ENCODE measurements at places on chromosomes 16 and 17.

DNA sequence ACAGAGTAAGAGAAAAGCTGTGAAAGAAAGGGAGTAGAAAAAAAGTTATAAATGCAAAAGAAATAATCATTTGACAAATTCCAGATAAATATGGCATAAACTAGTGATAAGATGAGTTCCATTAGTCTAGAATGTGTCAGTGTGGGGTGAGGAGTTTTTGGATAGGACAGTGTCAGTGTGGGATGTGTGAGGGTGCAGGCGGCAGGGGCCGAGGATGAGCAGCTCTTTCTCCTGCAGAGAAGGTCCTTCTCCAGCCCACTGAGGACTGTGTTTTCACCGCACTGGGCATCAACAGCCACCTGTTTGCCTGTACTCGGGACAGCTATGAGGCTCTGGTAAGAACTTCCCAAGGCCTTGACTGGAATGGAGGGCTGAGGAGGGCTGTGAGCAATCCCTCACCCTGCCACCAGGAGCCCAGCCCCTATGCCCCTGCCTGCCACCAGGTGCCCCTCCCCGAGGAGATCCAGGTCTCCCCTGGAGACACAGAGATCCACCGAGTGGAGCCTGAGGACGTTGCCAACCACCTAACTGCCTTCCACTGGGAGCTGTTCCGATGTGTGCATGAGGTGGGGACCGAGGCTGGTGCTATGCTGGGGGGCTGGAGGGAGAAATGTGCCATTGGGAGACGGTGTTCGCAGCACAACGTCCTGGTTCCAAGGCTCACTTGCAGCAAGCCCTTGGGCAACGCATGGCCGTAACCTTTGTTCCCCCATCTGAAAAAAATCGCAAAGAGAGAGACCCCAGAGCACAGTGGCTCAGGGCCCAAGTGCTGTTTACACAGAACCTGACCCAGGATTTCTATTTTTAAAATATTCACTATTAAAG is 13.1 kb downstream of the RAPGEFL1 start:
- DNase-seq = no peak

- no peak for DNase-seq
These were observed 343.8 kb upstream of the RBFOX1 start for GRCh38 chr16:6988846-6989245.

GRCh38 chr17:9676820-9677310 is 31.5 kb downstream of the USP43 start:
- no peak for DNase-seq

GRCh38 chr16:22946433-22946832 is 132.5 kb downstream of the HS3ST2 start:
- DNase-seq = no peak

GRCh38 chr16:15950161-15950854 is 892 bp downstream of the ABCC1 start:
- DNase-seq = no peak

- no peak for DNase-seq
These were observed 83.5 kb downstream of the AMFR start for GRCh38 chr16:56341656-56342399.

DNA sequence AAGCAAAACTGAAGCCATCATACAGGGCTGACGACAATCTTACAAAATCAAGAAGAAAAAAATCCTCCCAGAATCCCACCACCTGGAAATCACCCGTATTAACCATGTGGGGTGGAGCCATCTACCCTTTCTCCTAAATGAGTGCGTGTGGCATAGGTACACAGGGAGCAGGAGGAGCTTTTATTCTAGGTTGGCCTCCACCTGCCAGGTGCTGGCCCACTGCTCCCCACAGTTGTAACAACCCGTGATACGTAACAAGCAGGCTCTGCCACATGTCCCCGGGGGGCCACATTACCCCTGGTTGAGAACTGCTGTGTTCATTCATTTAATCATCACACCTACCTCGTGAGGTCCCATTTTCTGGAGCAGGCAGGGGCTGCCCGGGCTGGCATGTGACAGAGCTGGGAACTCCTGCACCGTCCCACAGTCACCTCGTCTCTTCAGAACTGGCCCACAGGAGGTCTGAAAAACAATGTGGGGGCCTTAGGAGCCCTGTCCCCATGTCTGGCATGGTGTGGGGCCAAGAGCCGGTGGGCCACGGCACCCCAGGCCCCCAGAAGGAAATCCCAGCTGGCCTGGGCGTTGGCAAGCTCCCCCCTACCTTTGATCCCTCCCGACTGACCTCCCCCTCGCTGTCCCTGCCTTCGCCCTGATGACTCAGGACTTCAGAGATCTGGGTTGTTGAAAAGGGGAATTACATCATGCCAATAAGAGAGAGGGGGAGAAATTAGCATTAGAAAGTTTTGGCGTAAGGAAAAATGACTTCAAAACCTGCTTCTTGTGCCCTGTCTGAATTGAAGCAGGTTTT is 12.9 kb downstream of the CMIP start:
- DNase-seq = no peak

GRCh38 chr17:82231312-82231561 is 2.4 kb downstream of the SLC16A3 start:
- DNase-seq = no peak

GRCh38 chr16:55272744-55273143 is 51.3 kb upstream of the IRX6 start:
- DNase-seq = no peak

- no peak for DNase-seq
These were observed 1.0 kb downstream of the TACO1 start for GRCh38 chr17:63601439-63602371.

GRCh38 chr17:19812407-19812806 is 55.3 kb downstream of the ULK2 start:
- DNase-seq = no peak

- no peak for DNase-seq
These were observed 23.3 kb upstream of the GRB2 start for GRCh38 chr17:75428543-75429469.

DNA sequence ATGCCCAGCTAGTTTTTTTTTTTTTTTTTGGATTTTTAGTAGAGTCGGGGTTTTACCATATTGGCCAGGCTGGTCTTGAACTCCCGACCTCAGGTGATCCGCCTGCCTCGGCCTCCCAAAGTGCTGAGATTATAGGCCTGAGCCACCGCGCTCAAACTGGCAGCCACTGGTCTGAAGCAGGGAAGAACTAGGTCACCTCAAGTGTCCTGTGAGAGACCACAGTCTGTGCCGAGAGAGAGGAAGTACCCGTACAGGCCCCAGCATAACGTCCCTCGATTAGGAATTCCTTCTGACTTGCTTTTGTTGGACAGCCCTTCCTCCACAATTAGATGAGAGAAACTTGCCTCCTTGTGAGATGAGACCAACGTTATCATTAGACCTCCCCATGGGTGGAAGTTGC is 13.7 kb upstream of the CD300E start:
- DNase-seq = no peak

- DNase-seq = no peak
These were observed 22.6 kb downstream of the TTYH2 start for GRCh38 chr17:74235911-74236371.

DNA sequence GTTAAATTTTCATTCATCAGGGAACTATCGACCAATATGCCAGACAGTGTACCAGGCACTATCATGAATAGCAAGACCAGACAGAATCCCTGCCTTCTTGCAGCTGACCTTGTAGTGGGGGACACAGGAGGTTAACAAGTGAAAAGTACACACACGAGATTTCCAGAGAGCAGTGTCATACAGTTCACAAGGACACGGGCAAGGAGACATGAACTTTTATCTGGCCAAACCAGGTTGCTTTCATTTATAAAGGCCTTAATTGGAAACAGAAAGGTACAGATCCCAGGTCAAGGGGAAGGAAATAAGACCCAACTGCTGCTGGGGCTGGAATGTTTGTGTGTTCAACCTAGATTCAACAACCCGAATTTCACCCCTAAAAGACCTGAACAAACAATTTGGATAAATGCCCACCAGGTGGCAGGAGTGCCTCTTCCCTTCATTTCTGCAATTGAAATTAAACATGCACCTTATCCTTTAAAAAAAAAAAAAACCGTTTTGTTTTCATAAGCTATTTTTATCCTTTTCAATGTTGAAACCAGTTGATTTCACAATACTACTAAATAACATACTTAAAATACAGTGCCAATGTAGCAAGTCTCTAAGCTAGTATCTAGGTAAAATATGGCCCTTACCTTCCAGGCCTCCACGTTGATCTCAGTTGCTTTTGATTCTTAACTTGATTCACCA is 65.9 kb downstream of the EMP2 start:
- no peak for DNase-seq

DNA sequence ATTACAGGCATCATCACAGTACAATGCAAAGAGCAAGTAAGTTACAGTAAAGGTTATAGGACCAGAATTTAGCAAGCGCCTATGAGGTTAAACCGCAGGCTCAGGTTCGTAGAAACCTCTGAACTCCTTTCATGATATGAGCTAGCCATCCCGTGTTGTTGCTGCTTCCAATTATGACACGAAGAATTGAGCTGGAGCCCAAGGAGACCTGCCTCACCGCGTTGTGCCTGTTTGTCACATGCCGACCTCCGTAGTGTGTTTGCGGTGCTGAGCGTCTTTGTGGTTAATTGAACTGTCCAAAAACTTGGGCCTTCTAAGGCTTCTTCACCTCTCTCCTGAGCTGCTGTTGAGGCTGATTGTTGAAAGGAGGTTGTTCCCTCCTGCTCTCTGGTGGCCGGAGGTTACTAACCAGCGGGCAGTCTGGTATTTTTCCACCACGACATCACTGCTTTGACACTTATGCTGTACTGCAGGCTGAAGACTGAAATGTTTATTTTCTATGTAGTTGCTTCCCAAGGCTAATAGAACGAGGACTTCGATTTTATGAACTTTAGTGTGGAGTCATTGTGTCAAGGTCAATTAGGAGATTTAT is 67.5 kb downstream of the SEC14L1 start:
- no peak for DNase-seq

DNA sequence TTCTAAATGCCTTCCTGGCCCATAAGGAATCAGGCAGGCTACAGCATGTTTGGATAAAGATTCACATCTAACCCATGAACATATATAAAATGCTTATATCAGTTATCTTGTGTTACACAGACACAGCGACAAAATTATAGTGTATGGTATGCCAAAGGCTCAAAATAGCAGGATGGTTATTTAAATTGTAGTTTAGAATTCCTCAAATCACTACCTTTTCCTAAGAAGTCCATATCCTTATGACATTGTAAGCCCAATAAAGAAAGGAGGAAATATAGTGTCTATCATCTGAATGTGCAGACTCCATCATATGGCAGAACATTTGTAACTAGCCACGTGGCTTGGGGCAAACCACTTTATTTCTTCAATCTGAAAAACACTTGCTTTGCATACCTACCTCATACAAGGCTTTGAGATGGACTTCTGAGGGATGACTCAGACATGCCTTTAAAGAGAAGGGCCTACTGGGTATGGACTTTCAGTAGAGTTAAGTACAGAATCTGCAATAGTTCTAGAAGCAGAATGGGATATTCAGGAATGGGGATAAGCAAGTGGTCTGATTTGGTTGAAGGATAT is 12.1 kb upstream of the DHX8 start:
- no peak for DNase-seq

GRCh38 chr17:67180275-67180674 is 64.7 kb downstream of the HELZ start:
- no peak for DNase-seq

GRCh38 chr16:1374418-1375297 is 22.9 kb downstream of the GNPTG start:
- DNase-seq = no peak

GRCh38 chr16:24156777-24157176 is 99.4 kb upstream of the CACNG3 start:
- DNase-seq = no peak

DNA sequence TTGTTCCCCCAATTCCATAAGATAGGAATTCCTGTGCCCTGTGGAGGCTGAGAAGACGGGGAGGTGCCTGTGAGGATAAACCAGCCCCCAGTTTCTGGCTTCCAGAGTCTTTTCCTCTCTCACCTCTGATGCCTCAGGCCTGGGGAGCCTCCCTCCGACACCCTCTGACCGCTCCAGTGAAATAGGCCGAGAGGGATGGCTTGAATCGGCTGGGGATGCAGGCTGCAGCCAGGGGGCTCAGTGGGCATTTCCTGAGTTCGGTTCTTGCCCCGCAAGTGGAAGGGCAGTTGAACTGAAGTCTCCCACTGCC is 339.4 kb downstream of the SEC14L1 start:
- no peak for DNase-seq

GRCh38 chr17:64020056-64020766 is at the start of gene ICAM2:
TSS of gene ICAM2 (minus strand) at chr17:64020633. CDS start at chr17:64006691, 13,942 bp downstream.
- peak; percentile 87 for DNase-seq

DNA sequence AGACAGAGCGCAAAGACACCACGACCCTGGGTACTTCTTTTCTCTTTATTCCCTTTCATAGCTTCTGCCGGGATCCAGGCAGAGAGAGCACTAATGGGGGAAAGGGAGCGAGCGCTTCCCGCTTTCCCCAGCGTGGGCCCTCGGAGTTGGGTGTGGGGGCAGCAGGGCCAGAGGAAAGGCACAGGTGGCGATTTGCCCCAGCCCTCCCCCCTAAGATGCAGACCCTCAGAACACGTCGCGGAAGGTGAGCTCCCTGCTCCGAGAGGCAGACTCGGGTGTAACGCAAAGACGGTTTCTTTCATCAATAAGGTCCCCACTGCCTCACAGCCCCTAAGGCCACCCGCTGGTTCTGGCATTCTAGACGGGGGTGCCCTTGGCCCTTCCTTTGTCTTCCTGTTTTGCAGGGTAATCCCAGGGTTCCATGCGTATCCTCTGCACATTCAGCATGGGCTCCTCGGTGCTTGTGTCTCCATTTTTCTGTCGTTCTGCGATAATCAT is 570 bp upstream of the NME3 start:
- no peak for DNase-seq

DNA sequence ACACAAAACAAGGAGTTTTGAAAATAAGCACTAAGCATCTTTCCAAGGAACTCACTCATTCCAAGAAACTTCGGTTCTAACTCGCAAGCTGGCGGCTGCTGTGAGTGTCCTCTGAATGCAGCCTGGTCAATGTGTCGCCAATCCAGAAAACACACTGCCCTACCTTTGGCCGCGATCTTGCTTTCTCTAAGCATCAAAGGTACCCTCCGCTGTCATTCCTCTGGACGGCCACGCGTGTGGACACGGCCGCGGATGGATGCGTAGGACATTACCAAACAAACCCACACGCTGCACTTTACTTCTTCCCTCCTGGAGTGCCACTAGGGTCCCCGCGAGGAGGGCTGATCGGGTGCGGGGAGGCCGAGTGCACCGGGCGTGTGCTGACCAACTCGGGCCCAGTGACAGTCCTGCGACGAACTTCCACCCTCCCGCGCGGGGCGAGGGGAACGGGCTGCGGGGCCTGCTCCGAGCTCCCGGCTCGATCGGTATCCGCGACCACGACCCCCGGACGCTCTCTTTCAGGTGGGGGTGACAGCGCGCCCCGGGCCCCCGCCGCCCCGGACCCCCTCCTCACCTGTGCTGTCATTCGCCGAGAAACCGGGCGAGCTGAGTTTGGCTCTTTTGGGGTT is 1.1 kb downstream of the CREBBP start:
- DNase-seq = no peak

DNA sequence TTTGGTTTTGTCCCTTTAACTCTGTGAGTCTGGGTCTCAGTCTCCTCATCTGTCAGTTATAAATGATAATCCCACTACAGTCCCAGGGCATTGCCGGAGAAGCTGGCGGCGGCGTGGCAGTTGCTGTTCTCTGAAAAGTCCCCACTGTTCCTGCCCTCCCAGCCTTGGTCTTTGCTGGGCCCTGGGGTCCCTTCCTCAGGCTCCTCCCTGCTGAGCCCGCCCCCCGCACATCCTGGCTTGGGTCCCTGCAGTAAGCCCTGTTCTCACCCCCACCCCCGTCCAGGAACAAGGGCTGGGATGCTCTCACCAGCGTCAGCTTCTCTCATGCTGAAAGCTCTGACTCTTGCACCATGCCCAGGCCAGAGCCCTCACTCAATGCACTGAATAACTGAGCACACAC is 35.3 kb upstream of the PEMT start:
- no peak for DNase-seq

- no peak for DNase-seq
These were observed 23.1 kb upstream of the PHF12 start for GRCh38 chr17:28974451-28974850.
